ENCODE measurements at places on chromosomes 6 and 20. TPM values are rescaled to one million over a fixed set of nuclear protein-coding genes. Genes with fewer than 3 reads are reported as not detected.
A peak's percentile ranks its signal among the peaks of the same experiment; 100 is the strongest.

- no peak for DNase-seq
Measured at GRCh38 chr6:74534465-74535211, 671.2 kb downstream of the COL12A1 start.

GRCh38 chr6:146859795-146860495, 261.2 kb downstream of the ADGB start:
- no peak for DNase-seq

GRCh38 chr6:34374508-34374907, 18.0 kb downstream of the NUDT3 start:
- no peak for DNase-seq

Gene DLL1
- 2.6 TPM for total RNA-seq

DNA sequence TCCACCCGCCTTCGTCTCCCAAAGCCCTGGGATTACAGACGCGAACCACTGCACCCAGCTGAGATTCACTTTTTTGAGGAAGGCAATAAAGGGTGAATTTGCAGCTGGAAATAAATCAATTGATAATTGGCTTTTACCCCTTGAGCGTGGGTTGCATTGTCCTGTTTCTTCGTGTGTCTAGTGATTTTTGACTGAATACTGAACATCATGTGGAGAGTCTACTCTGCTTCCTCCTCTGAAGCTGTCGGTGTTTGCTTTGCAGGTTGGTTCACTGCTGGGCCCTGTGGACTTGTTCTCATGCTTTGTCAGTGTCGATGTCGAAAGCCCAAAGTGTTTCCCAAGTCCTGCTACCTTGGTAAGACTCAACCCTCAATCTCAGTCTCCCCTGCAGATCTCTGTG, 5.8 kb upstream of the EEF1A2 start:
- no peak for DNase-seq

Gene LY6G5C
- total RNA-seq: 1.8 TPM

Gene SRMS
- total RNA-seq: not detected

- DNase-seq: no peak
Measured at GRCh38 chr20:33437141-33437911, 6.2 kb downstream of the SNTA1 start.

GRCh38 chr20:56689852-56690485, 60.9 kb downstream of the TFAP2C start:
- DNase-seq: no peak

DNA sequence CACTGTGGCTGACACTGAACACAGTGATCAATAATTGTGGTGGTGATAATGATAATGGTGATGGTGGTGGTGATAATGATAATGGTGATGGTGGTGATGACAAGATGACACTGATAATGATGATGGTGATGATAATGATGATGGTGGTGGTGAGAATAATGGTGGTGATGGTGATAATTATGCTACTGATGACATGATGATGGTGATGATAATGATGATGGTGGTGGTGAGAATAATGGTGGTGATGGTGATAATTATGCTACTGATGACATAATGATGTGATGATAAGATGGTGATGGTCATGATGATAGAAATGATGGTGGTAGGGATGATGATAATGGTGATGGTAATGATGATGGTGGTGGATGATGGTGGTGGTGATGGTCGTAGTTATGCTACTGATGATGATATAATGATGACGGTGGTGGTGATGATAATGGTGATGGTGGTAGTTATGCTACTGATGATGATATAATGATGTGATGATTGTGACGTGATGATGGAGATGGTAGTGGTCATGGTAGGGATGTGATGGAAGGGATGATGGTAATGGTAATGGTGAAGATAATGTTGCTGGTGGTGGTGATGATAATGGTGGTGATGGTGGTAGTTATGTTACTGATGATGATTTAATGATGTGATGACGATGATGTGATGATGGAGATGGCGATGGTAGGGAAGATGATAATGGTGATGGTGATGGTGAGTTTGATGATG, 356.5 kb upstream of the CDH4 start:
- DNase-seq: no peak

Gene C6orf132
- total RNA-seq: 0.29 TPM

- no peak for DNase-seq
Measured at GRCh38 chr6:80029470-80029869, 25.0 kb downstream of the TTK start.

DNA sequence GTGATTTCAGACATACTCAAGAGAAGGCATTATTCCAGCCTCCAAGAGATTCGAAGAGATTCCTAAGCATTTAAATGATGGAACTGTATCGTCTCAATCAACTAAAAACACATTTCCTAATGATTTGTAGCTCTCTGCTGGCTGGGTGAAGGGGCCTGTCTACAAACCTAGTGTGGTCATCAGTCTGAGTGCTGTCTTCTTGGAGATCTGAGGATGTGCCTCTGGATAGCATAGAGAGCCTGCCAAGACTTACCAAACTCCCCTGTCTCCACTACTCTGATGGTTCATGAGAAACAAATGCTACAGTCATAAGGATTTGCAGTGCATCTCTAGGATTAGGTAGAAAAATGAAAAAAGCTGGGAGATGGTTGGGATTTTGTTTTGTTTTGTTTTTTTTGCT, 176.9 kb upstream of the CITED2 start:
- no peak for DNase-seq

Gene CD93
- 0.41 TPM for total RNA-seq

Gene COL19A1
- 0.10 TPM for total RNA-seq

Gene PNLDC1
- 0.35 TPM for total RNA-seq

DNA sequence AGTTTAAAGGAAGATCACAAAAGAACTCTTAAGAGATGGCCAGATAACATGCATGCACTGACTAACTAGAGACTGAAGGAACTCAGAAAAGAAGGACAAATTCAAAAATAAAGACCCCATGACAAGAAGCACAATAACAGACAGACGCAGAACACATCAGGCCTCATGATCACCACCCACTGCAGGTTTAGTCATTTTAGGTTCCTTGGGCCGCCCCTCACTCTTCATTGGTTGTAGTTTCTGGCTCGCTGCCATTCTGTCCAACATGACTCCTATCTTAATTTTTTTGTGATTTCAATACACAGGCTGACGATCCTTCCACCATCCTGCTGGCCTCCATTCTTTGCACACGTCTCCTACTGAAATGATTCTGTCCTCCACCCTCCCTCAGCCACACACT, 21.6 kb downstream of the STX7 start:
- DNase-seq: no peak

Gene RAET1G
- total RNA-seq: not detected

DNA sequence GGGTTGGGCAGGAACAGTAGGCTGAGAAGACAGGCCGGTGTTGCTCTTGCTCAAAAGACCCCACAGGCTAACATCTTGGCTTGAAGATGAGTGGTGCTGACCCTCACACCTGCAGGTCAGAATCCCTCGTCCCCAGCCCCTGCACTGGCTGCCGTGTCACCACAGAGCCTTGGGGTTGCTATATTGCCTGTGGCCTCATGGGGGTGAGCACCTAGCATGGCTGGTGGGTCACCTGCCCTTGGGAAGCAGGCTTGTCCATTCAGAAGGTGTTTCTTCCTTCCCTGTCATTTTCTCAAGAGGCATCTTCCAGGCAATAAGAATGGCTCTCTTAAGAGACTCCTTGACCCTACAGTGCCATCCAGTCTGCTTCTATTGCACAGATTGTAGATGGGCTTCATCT, 7.7 kb downstream of the SLC22A16 start:
- no peak for DNase-seq

DNA sequence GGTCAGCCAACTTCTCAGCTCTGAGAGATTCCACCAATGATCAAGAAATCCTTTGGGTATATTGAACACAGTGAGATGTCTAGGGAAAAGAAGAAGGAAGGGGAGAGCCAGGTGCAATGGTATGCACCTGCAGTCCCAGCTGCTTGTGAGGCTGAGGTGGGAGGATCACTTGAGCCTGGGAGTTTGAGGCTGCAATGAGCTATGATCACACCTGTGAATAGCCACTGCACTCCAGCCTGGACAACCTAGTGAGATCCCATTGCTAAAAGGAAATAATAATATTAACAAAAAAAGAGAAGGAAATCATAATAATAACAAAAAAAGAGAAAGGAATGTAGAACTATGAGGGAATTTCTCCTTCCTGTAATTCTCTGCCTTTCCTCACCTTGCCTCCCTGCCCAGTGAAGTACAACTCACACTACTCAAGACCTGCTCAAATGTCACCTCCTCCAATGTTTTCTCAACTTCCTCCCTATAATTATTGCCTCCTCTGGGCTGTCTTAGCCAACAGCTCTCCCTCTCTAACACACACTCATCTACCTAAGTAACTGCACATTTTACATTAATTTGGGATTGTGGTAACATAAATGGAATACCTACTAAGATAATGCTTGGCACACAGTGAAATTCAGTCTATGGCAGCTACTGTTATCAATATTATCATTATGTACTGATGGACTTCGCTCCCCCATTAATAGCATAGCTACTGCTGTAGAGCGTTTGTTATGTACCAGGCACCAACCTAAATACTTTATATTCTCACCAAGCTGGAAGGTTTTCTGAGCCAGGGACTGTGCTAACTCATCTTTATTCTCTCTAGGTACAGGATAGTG, 103.6 kb downstream of the KIF13A start:
- DNase-seq: no peak

Gene DYNLT1
- total RNA-seq: 91.0 TPM

- DNase-seq: peak; percentile 82
Measured at GRCh38 chr6:138109042-138109997, 2.1 kb upstream of the PERP start.

DNA sequence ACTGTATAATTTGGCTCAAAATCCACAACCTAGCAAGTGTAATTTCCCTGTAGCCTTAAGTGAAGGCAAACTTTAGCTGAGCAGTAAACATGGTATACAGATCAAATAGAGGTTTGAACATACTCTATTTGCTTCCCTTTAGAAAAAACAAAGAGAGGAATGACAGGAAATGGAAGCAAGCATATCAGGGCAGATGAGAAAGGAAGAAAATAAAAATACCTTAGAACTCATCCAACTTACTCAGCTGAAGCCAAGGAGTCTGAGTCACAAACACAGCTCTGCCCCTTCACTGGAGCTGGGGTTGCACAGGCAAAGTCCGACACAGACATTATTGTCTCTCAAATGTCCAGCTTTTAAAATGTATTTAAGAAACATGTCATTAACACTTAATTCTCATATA, 379.9 kb upstream of the IRAK1BP1 start:
- no peak for DNase-seq

- DNase-seq: no peak
Measured at GRCh38 chr6:37762806-37763205, 56.7 kb upstream of the ZFAND3 start.

DNA sequence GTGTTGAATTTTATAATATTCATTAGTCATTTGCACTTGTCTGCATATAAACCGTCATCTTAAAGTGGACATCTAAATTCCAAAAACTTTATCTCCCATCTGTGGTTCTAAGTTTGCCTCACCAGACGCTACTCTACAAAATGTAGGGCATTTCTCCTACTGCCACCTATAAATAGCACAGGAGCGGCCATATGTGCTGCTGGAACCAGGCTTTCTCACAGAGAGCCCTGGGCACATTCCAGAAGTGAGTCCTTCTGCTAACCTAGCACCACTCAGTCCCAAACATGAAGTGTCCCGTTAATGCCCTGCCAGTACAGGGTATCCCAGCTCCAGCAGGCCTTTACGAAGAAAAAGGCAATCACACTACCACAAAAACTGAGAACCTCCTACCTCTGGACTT, 153.7 kb downstream of the TMEM242 start:
- no peak for DNase-seq

Gene COL12A1
- not detected for total RNA-seq

Gene MLIP
- total RNA-seq: not detected

Gene HAO1
- total RNA-seq: not detected

Gene IL17F
- 13.9 TPM for total RNA-seq

Gene B3GAT2
- not detected for total RNA-seq

DNA sequence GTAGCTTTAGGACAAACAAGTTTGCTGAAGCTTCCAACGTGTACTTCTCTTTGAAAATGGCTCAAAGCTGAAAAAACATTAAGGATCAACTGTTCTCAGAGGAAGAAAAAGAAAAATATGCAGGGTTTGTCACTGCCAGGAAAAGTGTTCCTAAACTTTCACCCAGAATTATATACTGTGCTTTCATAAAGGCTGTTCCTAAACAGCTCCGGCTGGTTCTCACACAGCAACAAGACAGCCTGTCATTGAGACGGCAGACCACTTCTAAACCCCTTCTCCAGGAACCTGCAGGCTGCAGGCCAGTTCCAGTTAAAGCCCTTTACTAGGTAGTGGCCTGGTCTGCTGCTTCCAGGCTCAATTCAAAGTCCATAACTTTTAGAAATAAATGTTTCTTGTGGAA, 97.4 kb upstream of the SOX4 start:
- no peak for DNase-seq

Gene PMEPA1
- 2.2 TPM for total RNA-seq

GRCh38 chr6:45500924-45501816, 123.4 kb upstream of the SUPT3H start:
- no peak for DNase-seq

Gene SPATA25
- total RNA-seq: 1.8 TPM

DNA sequence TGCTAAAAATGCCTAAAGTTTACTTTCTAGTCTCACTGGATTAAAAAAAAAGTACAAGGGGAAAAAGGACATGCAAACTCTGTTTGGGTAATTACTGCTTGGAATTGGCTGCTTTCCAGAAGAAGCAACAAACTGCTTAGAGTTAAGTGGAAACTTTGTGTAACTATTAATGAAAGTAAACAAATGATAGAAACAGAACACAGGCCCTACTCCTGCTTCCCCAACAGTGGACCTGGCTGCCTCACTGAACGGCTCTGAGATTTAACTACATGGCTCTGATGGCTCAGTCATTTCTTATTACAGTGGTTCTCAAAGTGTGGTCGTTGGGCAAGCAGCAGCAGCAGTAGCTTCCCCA, 108.5 kb downstream of the MAN1A1 start:
- DNase-seq: no peak

GRCh38 chr6:131890091-131890490, 61.1 kb downstream of the CCN2 start:
- DNase-seq: no peak

Gene HLA-DQB2
- 0.54 TPM for total RNA-seq

Gene CCDC170
- not detected for total RNA-seq

Gene MAN1A1
- 25.9 TPM for total RNA-seq

DNA sequence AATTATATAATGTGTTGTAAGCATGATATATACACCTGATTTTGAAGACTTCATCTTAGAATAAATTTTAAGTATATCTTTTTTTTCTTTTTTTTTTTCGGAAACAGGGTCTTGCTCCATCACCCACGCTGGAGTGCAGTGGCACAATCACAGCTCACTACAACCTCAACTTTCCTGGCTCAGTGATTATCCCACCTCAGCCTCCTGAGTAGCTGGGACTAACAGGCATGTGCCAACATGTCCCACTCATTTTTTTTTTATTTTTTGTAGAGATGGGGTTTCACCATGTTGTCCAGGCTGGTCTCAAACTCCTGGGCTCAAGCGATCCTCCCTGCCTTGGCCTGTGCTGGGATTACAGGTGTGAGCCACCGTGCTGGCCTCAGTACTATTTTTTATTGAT, 17.1 kb downstream of the VPS52 start:
- no peak for DNase-seq
